ENCODE measurements at places on chromosomes 5 and 9. TPM values are rescaled to one million over a fixed set of nuclear protein-coding genes. Genes with fewer than 3 reads are reported as not detected.
A peak's percentile ranks its signal among the peaks of the same experiment; 100 is the strongest.

DNA sequence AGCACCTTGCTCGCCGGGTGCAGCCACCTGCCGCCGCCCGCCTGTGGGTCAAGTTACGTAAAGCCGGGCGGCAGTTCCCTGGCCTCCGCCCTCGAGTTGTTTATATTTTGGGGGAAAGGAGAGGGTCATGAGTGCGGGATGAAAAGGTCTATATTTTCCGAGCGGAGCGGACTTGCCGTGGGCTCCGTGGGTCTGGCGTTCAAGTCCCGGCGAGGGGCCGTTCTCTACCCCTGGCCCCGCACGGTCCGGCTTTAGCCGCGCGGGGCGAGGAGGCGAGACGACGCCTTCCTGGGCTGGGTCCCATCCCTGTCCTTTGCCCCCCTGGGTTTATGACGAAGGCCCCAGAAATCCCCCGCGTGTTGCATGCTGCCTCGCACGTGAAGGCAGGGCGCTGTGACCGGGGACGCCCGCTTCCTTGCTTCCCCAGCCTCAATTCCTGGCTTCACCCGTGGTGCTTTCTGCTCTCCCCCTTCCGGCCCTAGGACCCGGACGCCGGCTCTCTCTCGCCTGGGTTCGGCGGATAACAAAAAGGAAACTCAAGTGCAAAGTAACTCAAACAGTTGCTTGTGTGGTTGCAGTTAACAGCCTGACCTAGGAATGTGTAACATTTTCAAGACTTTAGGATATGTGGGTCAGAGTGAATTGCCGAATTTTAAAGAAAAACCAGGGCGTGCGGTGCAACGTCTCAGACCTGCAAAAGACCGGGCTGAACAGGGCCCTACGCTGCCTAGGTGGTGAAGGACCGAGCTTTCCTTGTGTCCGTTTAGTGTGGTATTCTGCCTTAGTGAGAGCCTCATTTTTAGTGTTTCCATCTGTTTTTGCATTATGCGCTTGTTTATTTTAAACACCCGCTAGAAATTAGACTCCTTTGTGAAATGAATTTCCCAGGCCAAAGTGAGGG lies 810 bp downstream of the VPS13A start:
- DNase-seq: peak; percentile 42

DNA sequence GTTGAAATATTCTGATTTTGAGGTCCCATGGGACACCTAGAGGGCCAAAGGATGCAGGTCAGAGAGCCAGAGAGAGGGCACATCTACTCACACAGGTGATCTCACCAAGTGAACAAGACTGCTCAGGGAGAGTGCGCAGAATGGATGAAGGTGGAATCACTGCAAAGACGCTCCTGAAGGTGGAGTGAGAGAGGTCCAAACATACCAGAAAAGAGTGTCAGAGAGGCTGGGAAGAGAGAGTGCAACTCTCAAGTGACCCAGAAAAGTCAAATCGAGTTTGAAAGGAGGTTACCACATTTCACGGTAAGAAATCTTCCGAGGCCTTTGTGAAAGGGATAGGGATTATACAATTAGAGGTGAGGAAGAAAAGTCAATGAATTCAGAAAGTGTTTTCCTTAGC lies 173.4 kb downstream of the EPB41L4A start:
- no peak for DNase-seq

- no peak for DNase-seq
Observed at GRCh38 chr5:57592236-57592635, 109.6 kb upstream of the ACTBL2 start.

- DNase-seq: no peak
Observed at GRCh38 chr5:15789642-15790041, 289.7 kb downstream of the FBXL7 start.

- no peak for DNase-seq
Observed at GRCh38 chr5:120991569-120991968, 527.5 kb downstream of the PRR16 start.

GRCh38 chr9:105157171-105157583 lies 87.3 kb upstream of the SLC44A1 start:
- peak; percentile 70 for DNase-seq

DNA sequence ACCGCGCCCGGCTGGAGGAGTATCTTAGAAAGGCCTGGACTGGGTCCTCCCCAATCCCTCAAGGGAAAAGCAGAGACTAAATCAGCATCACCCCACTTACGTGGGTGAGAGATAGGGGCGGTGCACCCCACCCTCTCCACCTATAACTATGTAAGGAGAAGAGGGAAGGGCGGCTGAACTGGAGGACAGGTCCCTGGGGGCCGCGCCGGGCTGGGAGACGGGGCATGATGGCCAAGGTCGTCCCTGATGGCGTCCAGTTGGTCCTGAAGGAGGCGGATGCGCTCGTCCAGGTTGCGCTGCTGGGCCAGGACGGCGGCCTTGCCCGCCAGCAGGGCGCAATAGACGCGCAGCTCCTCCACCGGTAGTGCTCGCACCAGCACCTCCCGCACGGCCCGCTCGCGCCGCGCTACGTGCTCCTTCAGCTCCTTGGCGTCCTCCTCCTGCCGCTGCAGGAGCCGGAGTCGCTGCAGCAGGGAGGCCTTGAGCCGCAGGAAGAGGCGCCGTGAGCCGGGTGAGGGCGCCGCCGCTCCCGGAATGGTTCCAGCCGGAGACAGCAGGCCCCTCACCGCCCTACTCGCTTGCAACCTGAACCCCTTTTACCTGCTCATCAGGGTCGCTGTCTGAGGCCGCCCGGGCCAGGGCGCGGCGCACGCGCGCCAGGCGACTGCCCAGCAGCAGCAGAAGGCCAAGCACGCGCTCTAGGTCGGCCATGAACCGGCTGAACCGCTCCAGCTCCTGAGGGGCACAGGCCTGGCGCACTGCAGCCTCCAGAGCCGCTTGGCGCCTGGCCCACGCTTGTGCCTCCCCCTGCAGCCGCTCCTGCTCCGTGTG lies 7.6 kb downstream of the SHROOM1 start:
- peak; percentile 69 for DNase-seq

- DNase-seq: peak; percentile 83
Observed at GRCh38 chr9:90801241-90801972, at the start of gene SYK. Gene SYK (plus strand): TSS chr9:90801819. CDS start chr9:90843899, 42,080 bp downstream.

GRCh38 chr5:6715271-6715670 lies 2.0 kb downstream of the TENT4A start:
- no peak for DNase-seq

GRCh38 chr9:17719053-17719452 lies 140.2 kb downstream of the SH3GL2 start:
- DNase-seq: no peak

GRCh38 chr9:137664676-137665075 lies 45.9 kb downstream of the EHMT1 start:
- no peak for DNase-seq

- DNase-seq: no peak
Observed at GRCh38 chr9:97943308-97943855, 5.4 kb upstream of the HEMGN start.

GRCh38 chr5:56456002-56456401 lies 222.9 kb upstream of the ANKRD55 start:
- no peak for DNase-seq

GRCh38 chr5:93674866-93675459 lies 66.4 kb downstream of the POU5F2 start:
- DNase-seq: no peak

DNA sequence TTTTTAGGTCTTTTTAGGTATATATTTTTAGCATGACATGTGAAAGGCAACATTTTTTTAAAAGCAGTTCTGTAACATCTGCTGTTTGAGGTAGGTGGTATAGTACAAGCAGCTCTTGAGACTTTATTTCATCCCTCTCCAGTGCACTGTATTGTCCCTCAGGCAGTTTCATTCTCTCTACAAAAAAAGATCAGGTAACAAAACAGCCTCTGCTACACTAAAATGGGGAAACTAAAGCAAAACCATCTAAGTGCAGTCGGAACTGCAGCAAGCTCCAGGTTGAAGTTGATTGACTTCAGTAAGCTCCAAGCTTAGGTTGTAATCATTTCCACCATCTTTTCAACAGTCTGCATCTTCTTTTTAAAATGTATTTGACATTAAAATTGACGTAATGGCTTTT lies 195.6 kb downstream of the DEPDC1B start:
- DNase-seq: no peak

DNA sequence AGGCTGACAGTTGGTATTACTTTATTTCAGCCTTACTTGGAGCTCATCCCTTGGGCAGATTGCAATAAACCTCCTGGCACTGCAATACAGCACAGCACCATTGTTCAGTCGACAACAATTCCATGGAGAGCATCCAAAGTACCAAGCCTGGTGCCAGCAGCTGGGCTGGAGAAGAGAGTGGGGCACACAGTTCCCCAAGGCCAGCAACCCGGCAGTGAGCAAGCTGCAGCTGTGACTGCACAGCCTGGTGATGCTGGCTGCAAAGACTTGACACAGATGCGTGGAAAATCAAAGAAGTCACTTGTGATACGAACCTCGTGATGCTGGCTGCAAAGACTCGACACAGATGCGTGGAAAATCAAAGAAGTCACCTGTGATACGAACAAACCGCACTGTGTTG lies 125.4 kb downstream of the ATPSCKMT start:
- DNase-seq: no peak

- no peak for DNase-seq
Observed at GRCh38 chr9:79708541-79708940, 136.8 kb downstream of the TLE4 start.

- DNase-seq: no peak
Observed at GRCh38 chr5:82676661-82677060, 398.5 kb upstream of the RPS23 start.

DNA sequence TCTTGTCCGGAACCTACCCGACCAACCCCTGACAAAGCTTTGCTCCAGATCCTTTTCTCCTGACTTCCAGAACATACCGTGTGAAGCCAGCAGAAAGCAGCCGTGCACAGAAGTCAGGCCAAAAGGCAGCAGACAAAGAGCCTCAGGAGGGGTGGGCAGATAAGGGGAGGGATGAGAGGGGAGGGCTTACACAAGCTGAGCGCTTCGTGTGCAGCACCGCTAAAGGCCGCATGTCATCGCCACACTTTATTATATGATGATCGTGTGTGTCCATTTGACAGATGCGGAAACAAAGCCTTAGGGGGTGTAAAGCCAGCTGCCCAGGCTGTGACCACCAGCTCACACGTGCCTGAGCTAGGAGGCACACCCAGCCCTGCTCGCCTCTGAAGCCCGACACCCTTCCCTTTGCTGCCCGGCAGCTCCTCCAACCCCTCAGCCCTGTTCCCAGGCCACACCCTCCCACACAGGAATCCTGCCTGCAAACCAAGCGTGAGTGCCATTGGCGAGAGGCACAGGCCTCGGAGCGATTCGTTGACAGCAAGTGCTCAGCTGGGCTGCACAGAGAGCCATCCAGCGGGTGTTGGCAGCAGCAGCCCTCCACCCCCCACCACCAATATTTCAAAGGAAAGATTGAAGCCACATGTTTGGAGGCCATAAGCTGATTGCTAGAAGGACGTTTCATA lies 170.5 kb upstream of the SMIM23 start:
- peak; percentile 67 for DNase-seq

DNA sequence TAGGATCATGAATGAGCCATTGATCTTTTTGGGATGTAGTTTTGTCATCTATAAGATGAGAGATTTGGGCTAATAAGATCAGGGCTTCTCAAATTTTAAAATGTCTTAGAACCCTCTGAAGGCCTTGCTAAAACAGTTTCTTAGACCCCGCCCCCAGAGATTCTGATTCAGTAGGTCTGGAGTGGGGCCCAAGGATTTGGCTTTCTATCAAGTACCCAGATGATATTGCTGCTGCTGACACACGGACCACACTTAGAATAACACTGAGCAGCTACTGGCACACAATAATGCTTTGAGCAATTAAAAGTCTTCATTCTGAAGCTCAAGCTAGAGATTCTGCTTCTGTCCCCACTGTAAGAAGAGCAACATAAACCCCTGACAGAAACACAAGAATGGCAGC lies 216.7 kb downstream of the SMARCA2 start:
- DNase-seq: no peak

DNA sequence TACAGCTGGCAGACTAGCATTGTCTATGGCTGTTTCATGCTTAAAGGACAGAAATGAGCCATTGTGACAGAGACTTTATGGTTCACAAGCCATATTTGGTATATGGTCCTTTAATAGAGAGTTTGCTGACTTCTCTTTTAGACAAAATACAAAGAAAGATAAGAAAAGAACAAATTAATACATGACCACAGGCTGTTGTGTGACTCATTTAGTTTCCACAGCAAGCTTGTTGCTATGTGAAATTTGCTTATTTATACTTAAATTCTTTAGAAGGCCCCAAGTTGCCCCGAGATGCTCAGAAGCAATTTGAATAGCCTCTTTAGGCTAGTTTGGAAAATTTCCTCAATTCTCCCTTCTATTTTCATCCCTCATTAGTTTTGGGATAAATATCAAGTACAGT lies 315.3 kb upstream of the RPS23 start:
- no peak for DNase-seq

DNA sequence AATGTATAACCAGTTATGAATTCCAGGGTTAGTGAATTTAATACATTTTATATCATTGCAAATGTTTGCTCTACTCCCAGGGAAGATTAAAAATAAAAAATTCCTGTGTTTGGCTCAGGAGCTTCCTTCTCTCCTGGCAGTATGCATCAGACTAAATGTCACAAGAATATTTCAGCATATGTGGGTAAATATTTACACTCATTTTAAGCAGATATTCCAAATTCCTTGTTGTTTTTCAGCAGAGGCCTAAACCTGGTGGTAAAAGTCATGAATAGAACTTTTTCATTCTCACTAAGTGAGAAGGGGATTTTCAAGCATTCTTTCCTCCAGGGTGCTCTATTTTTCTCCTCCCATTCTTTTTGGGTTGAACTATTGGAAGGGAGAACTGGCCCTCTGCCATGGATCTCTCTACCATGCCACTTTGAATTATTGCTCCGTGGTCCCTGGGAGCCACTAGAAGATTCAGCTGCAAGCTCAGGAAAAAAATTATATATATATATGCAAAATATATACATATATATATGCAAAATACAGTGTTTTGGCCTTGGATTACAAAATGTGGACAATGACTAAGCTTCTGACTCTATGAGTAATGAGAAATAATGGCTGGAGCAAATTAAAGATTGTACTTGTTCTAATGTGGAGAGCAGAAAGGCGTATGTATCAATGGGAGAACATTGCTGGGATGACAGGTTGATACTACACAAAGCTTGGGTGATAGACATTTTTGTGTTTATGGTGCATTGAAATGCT lies 180.6 kb upstream of the PAPPA start:
- no peak for DNase-seq

GRCh38 chr9:2817999-2818803 lies 25.7 kb downstream of the PUM3 start:
- no peak for DNase-seq

GRCh38 chr5:497090-497700 lies 27.1 kb downstream of the SLC9A3 start:
- DNase-seq: no peak

- no peak for DNase-seq
Observed at GRCh38 chr9:84966876-84967830, 297.6 kb downstream of the NTRK2 start.

The UBTD2 gene
- total RNA-seq: 11.2 TPM

The MYOT gene
- total RNA-seq: 11.1 TPM

The UNC5A gene
- 0.26 TPM for total RNA-seq

The ITK gene
- total RNA-seq: 0.91 TPM

The MYOZ3 gene
- total RNA-seq: 4.9 TPM

The ORM2 gene
- total RNA-seq: not detected

The CD74 gene
- total RNA-seq: 249 TPM

The STC2 gene
- 13.0 TPM for total RNA-seq

The SLC25A51 gene
- total RNA-seq: 25.7 TPM

The SHC3 gene
- 1.1 TPM for total RNA-seq

The DCAF10 gene
- 15.6 TPM for total RNA-seq

The GLDC gene
- total RNA-seq: 0.65 TPM

The JAK2 gene
- total RNA-seq: 11.4 TPM

The SLC27A4 gene
- total RNA-seq: 17.5 TPM

The SPINK13 gene
- not detected for total RNA-seq

The DBH gene
- total RNA-seq: 0.14 TPM

The SYK gene
- total RNA-seq: 6.8 TPM

All from right cardiac atrium (tissue), 5 donors.